ENCODE measurements at places on chromosomes 1 and 21. TPM values are rescaled to one million over a fixed set of nuclear protein-coding genes. Genes with fewer than 3 reads are reported as not detected.

Gene LCE3D
- 2.4 TPM for total RNA-seq

Gene SPRR3
- total RNA-seq: not detected

Gene CHD1L
- total RNA-seq: 34.5 TPM

Gene GSTM3
- total RNA-seq: 24.6 TPM

Gene POFUT2
- 21.4 TPM for total RNA-seq

Gene OR6N1
- not detected for total RNA-seq

Gene PGLYRP4
- not detected for total RNA-seq

Gene AKR7A3
- 0.16 TPM for total RNA-seq

Gene DPT
- not detected for total RNA-seq

Gene SMIM1
- total RNA-seq: 1.7 TPM

Gene FBXO42
- total RNA-seq: 8.8 TPM

Gene HES2
- 3.6 TPM for total RNA-seq

Gene HORMAD1
- total RNA-seq: 9.7 TPM

Gene S100A14
- 0.67 TPM for total RNA-seq

Gene LCE2D
- total RNA-seq: not detected

Gene CFH
- 5.6 TPM for total RNA-seq

Gene BNIPL
- 0.05 TPM for total RNA-seq

Gene WNT3A
- not detected for total RNA-seq

Gene DNASE2B
- not detected for total RNA-seq

Gene CDC14A
- 2.6 TPM for total RNA-seq

Gene CYP4Z1
- total RNA-seq: not detected

All from A549 treated with GW870086 at 1 μM for 4 hours (cell line).